CD4-positive, alpha-beta T cell treated with Interleukin-15 for 1 hour (primary cell): ENCODE measurements at places on chromosomes 5 and 9.

- DNase-seq: no peak
These were observed 14.2 kb upstream of the TTLL11 start for GRCh38 chr9:122107291-122107805.

DNA sequence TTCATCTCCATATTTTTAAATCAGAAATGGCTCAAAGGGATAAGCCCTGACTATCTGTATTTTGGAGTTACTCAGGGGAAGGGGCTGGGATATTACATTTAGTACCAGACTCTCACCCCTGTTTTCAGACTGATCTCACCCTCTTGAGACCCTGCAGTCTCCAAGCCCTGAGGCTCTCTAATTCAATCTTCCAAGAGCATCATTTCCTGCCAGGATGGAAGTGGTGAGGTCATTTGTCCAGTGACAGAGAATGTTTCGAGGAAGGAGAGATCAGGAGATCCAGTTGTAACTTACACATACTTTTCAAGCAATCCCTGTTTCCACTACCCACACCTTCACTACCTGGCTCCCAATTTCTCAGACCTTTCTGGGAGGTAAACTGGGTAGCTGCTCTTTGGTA lies 295.5 kb upstream of the EFNA5 start:
- no peak for DNase-seq

GRCh38 chr9:23447166-23447565 lies 378.9 kb downstream of the ELAVL2 start:
- DNase-seq: no peak

GRCh38 chr9:96150324-96151227 lies 151.4 kb downstream of the HSD17B3 start:
- peak; percentile 19 for DNase-seq

GRCh38 chr5:134127376-134127861 lies 12.9 kb downstream of the TCF7 start:
- peak; percentile 48 for DNase-seq

DNA sequence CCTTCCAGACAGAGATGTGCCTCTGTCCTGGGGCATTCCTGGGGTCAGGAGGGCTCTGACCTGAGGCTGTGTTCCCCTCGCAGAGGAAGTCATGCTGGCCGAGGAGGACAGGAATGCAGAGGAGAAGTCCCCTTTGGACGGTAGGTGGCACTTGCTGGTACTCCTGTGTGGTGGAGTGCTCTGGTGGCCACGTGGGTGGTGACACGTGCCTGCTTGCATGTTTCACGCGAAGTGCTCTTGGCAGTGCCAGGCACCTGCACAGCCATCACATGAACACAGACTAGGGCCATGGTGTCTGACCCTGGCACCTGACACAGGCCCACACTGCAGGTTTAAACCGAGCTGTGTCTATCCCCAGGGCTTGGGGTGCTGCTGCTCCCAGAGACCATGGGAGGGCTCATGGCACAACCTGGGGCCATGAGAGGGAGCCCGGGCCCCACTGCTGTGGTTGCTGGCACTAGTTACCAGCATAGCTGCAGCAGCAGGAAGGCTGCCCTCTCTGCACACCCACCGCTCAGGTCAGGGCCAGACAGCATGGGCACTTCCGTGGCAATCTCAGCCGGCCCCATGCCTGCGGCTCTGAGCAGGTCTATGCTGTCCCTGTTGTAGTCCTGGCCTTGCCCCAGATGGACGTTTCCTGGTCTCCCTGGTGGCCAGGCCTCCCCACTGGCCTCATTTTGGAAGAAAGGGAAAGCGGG lies 79.3 kb downstream of the CACNA1B start:
- no peak for DNase-seq

DNA sequence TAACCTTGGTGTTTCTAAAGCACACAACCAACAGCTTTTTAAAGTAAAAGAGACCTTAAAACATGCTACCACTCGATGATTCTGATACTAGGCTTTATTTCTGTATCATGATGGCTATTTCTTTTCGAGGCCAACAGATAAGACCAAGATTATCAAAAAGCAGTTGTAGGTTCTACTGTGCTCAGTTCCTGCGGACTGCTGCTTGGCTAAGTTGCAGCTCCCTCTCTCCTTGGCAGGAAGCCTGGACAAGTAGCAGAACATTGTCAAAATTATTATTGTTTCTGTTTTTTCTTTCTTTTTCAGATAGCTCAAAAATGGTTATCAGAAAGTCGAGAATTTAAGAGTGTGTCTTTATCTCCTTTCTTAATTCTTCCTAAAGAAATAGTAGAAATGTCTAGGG lies 607.6 kb downstream of the PTPRD start:
- no peak for DNase-seq

GRCh38 chr5:156715287-156715686 lies 134.8 kb upstream of the PPP1R2B start:
- DNase-seq: no peak

- DNase-seq: no peak
These were observed 118.6 kb upstream of the MAST4 start for GRCh38 chr5:66477596-66477995.

- DNase-seq: no peak
These were observed 744 bp downstream of the TARS1 start for GRCh38 chr5:33441241-33442177.

DNA sequence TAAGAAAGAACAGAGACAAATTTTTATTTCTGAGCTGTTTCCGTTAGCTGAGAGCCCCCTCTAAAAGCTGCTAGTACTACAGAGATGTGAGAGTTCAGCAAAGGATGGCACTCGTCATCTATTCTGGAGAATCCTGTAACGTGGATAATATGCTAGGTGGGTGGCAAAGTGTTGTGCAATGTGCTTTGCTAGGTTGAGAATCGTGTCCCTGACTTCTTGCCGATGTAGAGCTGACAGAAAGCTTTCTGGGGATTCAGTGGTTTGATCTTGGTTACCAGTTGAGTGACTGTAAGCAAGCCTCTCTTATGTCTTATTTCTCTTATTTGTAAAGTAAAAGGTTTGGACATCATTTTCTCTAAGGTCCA lies 298.3 kb upstream of the ACTBL2 start:
- no peak for DNase-seq

- no peak for DNase-seq
These were observed 13.4 kb downstream of the ADAM19 start for GRCh38 chr5:157562111-157562581.

- no peak for DNase-seq
These were observed 80.9 kb downstream of the PPP2R2B start for GRCh38 chr5:146797658-146798057.

DNA sequence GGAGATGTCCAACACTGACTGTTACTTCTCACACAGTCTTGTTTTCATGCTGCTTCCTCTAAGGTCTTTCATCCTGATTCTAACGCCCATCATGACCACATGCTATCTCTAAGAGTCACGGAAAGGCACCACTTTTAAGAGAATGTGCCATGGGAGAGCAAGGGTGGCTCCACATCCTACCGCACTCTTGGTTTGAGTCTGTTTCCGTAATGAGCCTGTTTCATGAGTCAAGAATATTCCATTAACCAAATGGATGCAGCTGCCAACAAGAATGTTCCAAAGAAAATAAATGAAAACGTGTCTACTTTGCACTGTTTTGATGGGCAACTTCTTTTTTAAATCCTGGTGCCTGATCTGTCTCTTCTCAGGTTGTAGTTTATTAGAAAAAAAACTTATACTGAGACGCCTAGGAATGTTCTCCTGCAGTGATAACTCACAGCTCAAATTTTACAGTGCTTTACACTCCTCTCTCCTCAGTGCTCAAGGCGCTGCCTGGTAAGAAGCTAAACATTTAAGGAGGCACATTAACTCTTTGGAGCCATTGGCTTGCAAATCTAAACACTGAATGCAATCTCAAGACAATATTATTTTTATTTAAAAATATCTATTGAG lies 124.3 kb downstream of the FGF1 start:
- no peak for DNase-seq

- DNase-seq: no peak
These were observed 6.0 kb downstream of the SLC46A2 start for GRCh38 chr9:112884721-112885120.

DNA sequence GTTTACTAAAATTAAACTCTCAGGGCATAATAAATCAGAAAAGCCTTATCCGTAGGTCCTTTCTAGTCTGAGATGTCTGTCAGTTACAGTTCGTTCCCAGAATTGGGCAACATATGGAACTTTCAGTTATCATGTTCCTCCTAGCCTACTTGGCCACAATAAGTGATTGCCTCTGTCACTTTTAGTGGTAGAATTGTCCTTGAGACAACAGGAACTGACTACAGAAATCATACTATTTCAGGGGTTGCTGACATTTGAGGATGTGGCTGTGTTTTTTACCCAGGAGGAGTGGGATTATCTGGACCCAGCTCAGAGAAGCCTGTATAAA lies 956 bp downstream of the ZNF189 start:
- DNase-seq: no peak

DNA sequence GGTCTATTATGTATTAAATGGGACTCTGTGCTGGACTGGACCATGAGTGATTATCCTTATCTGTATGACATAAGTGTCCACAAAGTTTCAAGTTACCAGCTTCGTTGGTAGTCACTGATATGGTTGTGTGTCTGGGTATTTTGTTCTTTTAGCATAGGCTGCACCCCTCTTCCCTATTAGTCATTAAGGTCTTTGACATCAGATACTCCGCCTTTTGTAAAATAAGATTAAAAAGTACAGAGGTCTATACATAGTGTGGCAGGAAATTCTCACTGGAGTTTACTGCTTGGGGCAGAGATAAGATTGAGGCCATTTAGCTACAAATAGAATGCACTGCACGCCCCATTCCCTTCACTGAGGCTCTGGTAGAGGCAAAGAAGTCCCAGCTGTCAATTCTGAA lies 99.4 kb downstream of the TMEM215 start:
- DNase-seq: no peak
